Right forelimb (tissue), 1 donor: ENCODE measurements at places on chromosomes 1 and 21.

GRCh38 chr1:3420218-3420951 is 34.1 kb upstream of the ARHGEF16 start:
- DNase-seq = no peak

DNA sequence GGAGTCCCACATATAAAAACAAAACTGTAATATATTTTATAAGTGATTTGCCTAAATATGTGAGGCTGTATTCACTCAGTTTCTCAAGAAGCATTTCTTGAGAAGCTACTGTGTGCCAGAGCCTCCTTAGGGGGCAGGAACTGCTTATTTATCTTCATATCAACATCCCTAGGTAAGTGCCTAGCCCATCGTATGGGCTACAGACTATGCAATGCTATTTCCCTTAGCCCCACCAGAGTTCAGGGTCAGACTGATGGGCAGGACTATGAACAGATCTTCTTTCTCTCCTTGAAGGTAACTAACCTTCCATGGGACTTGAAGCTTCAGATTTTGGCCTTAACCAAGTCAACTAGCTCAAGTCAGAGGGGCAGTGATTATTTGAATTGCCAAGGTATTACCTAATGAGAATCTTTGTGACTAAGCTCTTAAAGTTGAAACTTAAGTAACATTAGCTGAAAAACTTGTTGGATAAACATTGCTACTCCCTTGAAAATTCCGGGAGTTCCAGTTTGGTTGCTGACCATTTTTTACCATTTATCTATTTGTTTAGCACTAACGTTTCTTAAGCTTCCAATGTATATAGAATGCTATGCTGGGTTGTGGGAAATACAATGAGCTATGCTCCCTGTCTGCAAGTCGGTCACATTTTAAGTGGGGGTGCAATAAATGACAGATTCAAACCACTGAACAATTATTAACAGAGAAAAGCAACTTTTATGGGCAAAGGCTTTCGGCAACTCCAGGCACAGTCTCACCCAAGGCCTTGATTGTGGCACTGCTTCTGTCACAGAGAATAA is 85.2 kb downstream of the GPR88 start:
- no peak for DNase-seq

DNA sequence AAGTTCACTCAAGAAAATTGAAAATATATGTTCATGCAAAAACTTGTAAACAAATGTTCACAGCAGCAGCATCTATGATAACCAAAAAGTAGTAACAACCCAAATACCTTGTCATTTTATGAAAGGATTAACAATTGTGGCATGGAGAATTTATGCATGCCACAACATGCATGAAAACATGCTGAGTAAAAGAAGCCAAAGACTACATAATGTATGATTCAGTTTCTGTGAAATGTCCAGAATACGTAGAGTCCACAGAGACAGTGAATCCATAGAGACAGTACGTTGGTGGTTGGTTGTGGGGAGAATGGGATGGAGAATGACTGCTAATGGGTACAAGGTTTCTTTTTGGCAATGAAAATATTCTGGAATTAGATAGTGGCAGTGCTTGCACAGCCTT is 148.7 kb downstream of the MAST2 start:
- no peak for DNase-seq

- DNase-seq = no peak
Measured at GRCh38 chr21:14353231-14353630, 29.7 kb downstream of the HSPA13 start.

DNA sequence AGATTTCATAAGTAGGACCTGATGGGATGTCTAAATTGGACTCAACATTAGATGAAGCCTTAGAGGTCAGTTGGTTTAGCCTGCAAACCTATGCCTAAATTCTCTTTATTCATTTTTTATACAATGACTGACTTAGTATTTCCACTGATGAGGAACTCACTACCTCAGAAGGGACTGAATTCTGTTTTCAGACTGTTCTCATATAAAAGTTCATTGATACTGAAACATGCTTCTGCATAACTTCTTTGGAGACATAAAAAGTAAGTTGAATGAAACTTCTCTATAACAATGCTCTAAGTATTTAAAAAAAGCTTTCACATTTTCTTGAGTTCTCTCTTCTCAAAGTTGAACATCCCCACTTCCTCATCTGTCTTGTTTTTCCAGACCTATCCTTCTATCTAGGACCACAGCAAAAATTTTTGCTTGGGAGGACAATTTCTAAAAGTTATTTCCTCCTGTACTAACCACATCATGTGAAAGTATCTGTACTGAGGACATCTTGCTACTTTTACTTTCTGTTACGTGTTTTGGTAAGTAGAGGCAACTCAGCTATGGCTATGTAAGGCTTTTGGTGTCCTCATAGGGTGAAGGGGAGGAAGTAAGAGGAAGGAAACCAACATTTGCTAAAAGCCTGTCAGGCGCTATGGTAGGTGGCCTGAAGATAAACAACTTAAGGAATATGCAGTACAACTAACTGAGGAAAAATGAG is 64.1 kb downstream of the USP24 start:
- DNase-seq = no peak

DNA sequence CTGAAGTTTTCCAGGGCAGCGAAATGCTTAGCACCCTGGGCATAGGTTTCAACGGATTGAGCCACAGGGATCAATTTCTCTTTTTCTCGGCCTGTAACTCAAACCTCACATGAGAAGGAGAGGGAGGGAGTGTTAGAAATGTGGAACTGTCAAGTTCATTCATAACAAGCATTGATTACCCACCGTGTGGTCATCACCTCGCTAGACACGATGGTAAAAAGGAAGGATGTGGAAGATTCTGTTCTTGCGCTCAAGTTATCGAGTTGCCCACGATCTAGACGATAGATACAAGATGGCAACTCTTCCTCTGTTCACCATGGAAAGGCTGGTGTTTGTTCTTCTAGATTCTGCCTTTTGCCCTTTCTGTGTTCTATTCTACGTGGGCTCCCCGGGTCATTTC is 4.0 kb upstream of the RCAN3 start:
- no peak for DNase-seq

GRCh38 chr1:210412240-210412639 is 83.5 kb downstream of the HHAT start:
- DNase-seq = no peak

DNA sequence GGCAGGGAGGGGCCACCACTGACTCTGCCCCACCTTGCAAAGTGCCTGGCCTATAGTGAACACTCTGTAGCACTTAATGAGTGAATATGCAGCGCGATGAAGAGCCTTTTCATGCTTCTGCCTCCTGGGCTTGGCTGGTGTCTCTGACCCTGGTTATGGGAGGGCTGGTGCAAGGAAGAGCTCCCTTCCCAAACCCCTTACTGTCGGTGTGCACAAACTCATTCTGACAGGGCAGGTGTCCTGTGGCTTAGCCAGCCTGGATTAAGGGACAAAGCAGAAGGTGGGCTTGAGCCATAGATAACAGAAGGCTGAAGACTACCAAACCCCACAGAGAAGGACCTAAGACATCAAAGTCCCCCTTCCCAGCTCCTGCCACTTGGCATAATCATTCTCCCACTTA is 2.0 kb upstream of the NCMAP start:
- DNase-seq = no peak

DNA sequence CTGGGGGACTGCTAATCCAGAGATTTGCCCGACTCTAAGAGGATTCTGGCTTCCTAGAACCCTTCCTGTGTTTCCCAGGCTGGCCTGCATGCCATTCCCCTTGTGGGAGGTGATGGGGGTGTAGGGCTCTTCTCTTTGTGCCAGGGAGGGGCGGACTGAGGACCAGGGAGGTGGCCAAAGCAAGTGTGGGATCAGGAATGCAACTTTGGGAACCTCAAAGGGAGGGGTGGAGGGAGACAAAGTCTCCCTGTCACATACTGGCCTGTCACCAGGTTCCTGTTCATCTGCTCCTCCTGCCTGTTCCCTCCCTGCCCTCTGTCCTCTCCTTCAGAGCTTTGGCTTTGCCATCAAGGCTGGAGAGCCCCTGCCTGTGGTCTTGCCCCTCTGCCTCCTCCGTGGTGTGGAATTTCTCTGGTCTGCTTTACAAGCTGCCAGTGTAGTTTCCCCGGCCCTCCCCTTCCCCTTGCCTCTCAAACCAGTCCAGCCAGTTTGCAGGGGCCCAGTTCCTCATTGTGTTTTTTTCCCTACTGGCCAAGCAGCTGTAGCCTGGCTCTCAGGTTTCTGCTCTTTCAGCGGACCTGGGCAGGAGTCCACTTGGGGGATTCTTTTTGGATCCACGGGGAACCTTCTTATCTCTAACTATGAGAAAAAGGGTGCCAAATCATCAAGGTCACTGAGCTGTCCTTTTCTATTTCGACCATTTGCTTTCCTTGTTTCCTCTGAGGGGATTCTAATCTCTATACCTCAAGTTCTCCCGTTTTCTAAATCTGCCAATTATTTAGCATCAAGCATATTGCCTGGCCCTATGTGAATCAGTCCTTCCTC is 1.8 kb downstream of the CGN start:
- DNase-seq = no peak
